Cardiac muscle cell (in vitro differentiated cells and primary cell): ENCODE measurements at places on chromosomes 16 and 17. TPM values are rescaled to one million over a fixed set of nuclear protein-coding genes. Genes with fewer than 3 reads are reported as not detected.

GRCh38 chr17:82837586-82838320, 2.1 kb downstream of the ZNF750 start:
- DNase-seq = no peak

The MGAT5B gene
- total RNA-seq = 0.48 and 0.81 TPM in 2 replicates

The ITGB4 gene
- total RNA-seq = 0.09 and 0.21 TPM in 2 replicates

The MPO gene
- total RNA-seq = not detected in 2 replicates
